ENCODE measurements at places on chromosomes 2 and 18. TPM values are rescaled to one million over a fixed set of nuclear protein-coding genes. Genes with fewer than 3 reads are reported as not detected.

Gene SPHKAP
- polyA plus RNA-seq, result 18.3 TPM

Gene ABCG8
- 0.12 TPM for polyA plus RNA-seq

Gene RIT2
- polyA plus RNA-seq, result not detected

Gene APLF
- 2.0 TPM for polyA plus RNA-seq

Gene BARD1
- 11.6 TPM for polyA plus RNA-seq

GRCh38 chr2:234771980-234772732 lies 179.7 kb upstream of the SH3BP4 start:
- peak; percentile 81 for DNase-seq

- no peak for DNase-seq
Observed at GRCh38 chr2:217086038-217086522, 226.2 kb upstream of the TNP1 start.

DNA sequence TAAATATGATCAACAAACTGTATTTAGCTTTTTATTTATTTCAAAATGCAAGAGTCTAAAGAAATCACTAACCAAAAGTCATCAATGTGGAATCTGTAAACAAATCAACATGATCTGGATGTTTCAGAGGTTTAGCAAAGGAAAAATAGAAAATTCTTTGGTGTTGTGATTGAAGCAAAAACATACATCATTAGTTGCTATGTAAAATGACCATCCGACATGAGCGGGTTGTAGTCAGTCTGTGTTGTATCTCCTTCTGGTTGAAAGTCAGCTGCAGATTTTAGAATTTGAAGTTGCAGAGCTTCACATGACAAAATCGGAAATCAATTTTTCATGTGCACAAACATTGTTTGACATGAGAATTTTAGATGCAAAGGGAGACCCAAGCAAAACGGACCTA lies 63.2 kb downstream of the IRS1 start:
- DNase-seq, result no peak

DNA sequence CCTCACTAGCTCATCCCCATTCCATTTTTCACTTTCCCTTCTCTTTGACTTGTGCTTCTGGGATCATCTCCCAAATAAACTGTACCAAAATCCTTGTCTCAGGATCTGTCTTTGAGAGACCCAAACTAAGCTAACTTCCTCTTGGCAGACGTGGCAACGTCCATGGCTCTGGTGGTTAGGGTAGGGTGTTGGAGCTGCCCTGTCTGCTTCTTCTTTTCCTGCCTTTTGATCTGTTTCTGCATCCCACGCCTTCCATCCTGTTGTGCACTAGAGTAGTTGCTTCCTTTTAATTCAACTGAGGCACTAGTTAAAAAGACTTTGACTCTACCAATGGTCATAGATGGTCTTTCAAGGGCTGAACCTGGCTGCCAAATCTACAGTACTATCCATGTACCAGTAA lies 5.5 kb upstream of the MAP4K4 start:
- DNase-seq, result no peak

DNA sequence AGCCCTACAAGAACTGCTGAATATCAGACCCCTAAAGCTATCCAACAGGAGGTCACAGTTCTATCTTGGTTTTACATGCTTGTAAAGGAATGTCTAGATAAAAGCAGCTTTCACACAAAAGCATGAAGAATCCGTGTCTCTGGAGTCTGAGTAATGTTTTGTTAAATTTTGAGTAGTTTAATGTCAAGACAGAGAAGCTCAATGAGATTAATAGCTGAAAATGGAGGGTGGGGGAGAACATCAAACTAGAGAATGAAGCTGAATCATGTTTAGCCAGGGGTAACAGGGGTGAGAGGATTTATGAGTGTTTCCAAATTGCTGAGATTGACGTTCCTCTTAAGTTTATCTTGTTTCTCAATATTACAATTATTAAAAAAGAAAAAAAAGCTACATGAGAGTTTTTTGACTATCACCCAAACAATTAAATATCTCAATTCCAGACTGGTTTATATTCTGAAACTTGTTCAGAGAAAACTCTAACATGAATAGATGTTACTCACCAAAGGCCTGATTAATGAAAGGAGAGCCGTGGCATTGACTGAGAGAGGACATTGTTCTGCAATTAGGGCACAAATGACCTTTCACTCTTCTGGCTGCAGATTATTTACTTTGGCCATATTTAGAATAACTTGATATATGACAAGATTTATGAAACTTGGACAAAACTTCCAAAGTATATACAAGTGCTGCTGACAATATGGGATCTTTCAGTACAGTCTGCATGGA lies 266.4 kb upstream of the ETAA1 start:
- DNase-seq, result no peak

GRCh38 chr2:174124181-174124580 lies 124.2 kb downstream of the OLA1 start:
- no peak for DNase-seq

- no peak for DNase-seq
Observed at GRCh38 chr2:219429958-219430606, 4.6 kb upstream of the SPEG start.
